ENCODE measurements at places on chromosomes 7 and 10.

GRCh38 chr7:132508724-132509353 lies 67.4 kb downstream of the PLXNA4 start:
- no peak for DNase-seq

DNA sequence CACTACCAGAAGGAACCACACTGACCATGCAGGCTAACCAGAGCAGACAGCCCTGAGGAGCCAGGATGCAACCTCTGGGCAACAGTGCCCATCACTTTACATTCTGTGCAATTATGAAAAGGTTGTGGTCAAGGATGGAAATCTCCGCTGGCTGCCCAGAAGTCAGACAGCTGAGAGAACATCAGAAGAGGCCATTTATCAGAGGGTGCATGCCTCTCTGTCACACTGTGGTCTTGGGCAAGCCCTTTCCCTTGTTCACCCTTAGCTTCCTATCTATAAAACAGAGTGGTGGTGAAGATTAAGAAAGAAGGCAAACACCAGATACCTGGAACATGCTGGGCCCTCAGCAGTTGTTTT lies 120.7 kb upstream of the GDF10 start:
- no peak for DNase-seq

GRCh38 chr10:58014436-58014835 lies 253.3 kb downstream of the IPMK start:
- DNase-seq, result no peak

- DNase-seq, result no peak
Measured at GRCh38 chr7:16028636-16029035, 342.2 kb upstream of the MEOX2 start.

- DNase-seq, result no peak
Measured at GRCh38 chr7:35286422-35286821, 32.5 kb upstream of the TBX20 start.

All from erythroblast (primary cell).